ENCODE measurements at places on chromosomes 7 and 10.

DNA sequence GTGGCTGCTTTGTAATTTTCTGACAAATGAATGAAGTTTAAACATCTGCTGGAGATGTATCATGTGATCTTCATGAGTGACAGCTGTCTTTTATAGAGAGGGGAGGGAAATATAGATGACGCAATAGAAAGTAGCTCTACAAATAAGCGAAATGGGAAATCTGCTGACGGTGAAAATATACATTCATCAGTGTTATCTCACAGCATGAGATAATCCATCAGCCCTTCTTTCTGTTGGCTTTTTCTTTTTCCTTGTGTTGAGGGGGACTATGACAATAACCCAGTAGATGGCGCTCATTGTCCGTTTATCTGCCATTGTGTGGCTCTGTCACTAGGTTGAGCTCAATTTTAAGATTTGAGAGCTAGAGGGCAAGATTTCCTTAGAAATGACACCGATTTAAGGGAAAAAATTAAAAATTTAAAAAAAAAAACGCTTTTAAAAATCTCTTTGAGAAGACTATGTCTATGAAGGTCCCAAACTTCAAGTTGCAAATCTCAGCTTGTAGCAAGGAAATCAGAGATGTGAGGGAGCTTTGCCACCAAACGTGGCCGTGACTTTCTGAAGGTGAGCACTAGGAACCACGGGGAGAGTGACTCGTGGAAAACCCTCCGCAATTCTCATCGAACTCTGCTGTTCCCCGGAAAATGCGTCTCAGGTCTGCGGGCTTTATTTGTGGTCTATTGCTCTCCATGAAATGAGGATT, 114.6 kb upstream of the SFMBT2 start:
- peak; percentile 81 for DNase-seq

DNA sequence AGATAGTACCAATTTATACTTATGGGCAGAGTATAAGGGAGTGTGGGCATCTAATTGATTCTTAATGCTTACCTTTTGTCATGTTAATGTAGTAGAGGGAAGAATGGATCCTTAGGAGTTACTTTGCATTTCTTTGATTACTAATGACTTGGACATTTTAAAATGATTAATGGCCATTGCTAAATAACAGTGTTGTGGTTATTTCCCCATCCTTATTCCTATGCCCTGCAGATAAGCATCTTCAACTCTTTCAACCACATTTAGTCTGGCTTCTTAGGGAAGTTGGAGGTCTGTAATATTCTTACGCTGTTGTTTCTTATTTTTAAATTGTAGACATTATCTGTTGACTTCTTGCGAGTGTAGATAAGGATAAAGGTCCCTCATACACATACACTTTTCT, 37.2 kb downstream of the KAT6B start:
- no peak for DNase-seq

DNA sequence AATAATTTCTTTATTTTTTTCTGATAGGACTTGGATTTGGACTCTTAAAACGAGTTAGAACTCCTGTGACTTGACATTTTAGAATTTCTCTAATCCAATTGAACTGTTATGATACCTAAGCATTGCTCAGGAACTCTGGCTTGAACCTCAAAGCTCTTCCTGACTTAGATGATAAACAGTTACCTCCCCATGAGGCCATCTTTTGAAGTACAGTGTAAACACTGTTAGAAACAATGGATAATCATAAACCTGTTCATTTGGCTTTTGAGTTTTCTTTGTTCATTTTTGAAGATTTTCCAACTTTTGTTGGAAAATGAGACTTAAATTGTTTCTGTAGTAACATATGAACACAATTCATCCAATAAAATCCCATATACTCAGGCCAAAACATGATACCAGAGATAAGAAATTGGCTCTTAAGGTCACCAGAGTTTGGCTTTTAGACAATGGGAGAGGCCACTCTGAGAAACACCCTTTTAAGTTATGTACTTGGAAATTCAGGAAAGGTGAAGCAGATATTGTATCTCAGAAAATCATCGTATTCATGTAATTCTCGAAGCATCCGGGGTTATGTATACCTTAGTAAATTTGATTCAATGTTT, 59.6 kb downstream of the RUNDC3B start:
- DNase-seq = no peak

DNA sequence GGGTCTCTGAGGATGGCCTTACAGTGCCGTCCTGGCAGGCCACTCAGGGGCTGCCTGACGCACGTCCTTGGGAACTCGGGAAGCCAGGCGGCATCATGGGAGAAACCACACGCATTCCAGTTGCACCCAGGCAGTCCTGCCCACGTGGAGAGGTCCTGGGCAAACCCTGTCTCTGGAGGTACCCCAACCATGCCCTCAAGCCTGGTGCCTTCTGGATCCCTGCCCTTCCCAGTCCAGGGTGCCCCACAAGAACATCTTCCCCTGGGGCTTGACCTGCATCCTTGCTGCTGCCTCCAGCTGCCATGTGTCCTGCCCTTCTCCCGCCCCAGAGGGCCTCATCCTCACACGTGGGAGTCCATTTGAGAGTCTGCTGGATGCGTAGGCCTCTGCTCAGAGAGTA, 200.3 kb upstream of the PPP2R2D start:
- no peak for DNase-seq

DNA sequence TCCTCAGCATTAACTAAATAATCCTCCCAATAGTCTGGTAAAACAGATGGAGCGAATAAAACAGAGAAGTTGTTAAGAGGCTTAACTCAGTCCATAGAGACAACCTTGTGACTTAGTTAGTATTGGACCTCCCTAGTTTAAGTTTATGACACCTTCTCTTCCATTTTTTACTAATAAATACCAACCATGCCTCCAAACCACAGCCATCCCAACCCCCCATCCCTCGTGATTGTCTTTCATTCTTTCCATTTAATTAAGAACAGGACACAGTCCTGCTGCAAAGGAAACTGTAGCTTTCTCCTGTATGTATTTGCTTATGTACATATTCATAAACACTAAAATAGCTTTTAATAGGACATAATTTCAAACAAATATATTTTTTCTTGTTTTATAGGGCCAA, 238.2 kb downstream of the SEMA3D start:
- DNase-seq = no peak

DNA sequence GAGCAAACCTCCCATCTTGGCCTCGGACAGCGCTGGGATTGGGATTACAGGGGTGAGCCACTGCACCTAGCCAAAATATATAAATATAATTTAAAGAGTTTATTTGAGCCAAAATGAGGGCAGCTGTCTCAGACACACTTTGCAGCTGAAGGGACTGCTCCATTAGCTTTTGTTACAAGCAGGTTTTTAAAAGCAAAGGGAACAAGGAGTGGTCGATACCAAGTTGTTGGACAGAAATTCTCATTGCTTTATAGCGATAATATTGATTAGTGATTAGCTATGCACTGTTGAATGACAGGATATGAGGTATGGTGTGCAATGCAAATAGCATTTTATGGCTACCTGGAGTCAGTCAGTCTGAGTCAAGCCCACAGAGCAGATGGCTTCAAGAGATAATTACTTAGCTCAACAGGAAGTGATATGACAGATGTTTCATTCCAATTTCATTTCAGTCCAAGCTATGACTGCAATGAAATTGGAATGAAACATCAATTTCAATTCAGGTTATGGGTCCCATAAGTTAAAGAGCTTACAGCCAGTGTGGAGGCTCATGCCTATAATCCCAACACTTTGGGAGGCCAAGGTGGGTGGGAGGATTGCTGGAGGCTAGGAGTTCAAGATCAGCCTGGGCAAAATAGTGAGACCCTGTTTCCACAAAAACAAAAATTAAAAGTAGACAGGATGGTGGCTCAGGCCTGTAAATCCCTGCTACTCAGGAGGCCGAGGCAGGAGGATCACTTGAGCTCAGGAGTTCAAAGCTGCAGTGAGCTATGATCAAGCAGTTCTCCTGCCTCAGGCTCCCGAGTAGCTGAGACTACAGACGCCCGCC, 23.1 kb downstream of the TYW1 start:
- DNase-seq = no peak
